ENCODE measurements at places on chromosomes 2 and 18.

DNA sequence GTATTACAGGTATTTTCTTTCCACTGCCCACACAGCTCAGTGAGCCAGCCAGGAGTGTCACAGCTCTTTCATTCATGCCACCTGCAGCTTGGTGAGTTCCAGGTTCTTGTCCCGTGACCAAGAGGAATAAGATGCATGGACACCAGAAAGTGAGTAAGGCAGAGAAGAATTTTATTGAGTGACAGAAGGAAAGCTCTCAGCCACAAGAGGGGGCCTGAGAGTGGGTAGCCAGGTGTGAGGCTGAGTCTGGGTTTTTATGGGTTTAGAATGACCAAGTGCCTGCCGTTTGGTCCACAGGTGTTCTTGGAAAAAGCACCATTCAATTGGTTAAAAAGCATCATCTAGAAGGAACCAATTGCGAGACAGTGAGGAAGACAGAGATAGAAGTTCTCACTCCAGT is 1097.1 kb upstream of the SLC39A10 start:
- DNase-seq = no peak

DNA sequence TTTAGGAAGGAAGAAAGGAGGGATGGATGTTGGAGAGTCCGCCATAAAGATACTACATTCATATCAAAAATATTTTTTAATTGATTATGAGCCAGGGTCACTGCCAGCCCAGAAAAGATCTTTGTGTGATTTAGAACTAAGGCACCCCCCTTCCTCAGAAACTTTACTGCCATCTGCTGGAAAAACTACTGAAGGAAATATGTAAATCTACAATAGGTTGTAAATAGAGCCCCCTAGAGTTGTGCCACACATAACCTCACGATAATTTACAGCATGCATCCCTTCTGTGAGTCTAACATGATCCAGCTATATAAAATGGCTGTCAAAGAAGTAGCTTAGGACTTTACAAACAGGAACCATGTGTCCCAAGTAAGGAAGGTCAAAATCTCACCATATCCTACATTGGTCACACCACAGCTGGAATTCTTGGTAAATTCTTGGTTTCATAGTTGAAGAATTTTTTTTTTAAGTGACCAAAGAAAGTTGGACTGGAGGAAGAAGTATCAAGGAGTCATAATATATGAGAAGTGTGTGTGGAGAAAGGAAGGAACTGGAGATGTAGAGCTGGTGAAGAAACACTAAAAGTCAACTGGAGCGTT is 152.5 kb downstream of the CYP26B1 start:
- no peak for DNase-seq

DNA sequence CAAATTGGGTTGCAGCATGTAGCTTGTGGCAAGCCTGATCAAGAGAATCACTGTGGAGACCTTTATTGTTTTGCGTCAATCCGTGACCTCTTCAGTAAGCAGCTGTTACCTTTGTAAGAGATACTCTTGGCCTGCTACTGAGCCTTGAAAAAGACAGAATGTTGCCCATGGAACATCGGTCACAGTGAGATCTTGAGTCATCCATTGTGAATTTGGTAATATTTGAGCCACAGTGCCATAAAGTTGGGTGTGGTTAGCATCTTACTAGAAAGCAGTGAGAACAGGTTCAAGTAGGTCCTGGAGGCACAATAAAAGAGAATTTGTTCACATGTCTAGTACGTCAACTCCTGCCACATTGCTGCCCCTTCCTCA is 12.7 kb upstream of the EFR3B start:
- no peak for DNase-seq

- DNase-seq = no peak
These were observed 150.3 kb downstream of the CALCRL start for GRCh38 chr2:187297801-187298200.

GRCh38 chr2:129762386-129763189 is 216.9 kb upstream of the RAB6C start:
- no peak for DNase-seq

DNA sequence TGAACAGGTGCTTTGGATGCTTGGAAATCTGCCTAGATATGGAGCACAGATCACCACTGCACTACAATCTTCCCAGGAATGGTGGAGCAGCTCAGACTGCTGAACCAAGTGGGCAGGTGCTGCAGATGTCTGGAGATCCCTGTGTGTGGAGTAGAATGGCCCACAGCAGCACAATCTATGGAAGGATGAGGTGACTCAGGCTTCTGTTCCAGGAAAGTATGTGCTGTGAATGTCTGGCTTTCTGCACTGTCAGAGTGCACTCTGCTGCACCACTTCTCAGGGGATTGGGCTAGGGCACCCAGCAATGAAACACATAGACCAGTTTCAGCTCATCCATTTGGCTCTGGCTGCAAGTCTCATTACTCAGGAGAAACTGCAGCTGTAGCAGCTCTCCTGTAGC is 865.4 kb upstream of the NXPH2 start:
- DNase-seq = no peak

DNA sequence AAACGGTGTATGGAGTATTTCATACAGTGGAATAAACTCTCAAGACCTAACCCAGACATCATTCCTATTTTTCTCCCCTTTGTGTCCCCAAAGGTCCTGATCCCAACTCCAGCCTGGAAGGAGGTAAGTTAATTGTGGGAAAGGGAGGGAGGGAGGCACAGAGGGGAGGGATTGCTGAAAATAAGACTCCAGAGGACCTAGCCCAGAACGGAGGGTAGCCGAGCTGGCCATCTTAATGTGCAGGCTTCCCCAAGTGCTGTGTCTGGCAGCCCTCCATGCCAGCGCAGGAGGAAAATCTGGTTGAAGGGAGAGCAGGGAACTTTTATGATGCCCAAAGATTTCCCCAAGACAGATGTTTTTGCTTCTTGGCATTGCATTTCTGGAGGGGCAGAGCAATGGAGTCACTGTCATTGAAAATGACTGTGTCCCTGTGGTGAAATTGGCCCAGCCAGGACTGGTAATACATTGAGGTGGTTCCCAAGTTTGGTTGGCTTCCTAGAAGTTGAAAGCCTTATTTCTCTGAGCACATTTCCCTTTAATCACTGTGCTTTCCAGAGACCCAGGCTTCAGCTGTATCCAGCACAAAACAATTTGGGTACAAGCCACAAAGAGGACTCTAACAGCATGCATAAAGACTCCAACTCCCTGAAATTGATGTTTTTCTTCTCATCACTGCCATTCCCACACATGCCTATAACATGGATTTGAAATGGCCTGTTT is 202.7 kb downstream of the AGPS start:
- DNase-seq = no peak

GRCh38 chr2:73859721-73860586 is 31.2 kb downstream of the STAMBP start:
- DNase-seq = peak; percentile 80

GRCh38 chr2:7927691-7928090 is 754.2 kb upstream of the ID2 start:
- DNase-seq = no peak

DNA sequence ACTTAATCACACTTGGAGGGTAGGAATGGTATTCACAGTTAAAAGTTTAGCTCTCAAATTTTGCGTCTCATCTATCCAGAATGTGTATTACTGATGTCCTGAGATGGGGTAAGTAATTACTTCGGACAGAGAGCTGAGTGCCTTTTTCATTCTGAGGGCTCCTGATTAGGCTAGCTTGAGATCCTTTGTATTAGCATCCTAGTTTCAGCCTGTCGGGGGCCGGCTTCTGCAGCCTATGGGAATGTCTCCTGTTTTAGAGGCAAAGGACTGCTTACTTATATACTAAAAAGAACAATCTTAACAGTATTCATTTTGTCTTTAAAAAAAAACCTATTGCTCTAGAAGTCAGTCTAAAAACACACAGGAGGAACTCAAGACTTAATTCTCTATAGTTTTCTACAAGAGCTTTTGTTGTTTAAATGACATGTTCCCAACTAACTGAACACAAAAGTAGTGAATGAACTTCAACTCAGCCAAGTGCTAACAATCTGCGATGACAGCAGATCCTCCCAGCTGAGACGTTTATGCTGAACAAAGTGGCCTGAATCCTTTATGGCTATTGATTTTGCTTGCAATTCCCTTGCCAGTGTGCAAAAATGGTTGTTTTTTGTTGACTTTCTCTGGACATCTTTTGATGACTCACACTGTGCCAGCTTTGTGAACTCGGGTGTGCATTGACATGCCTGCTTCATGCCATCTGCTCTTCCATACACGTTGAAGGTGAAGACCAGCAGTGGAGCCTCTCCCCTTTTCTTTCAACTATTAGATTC is 118.7 kb downstream of the LYPD6B start:
- no peak for DNase-seq

GRCh38 chr2:28511871-28512606 is 16.2 kb downstream of the PLB1 start:
- DNase-seq = no peak

GRCh38 chr2:184067502-184067901 is 530.8 kb upstream of the ZNF804A start:
- DNase-seq = no peak

- no peak for DNase-seq
These were observed 90.3 kb upstream of the SNTG2 start for GRCh38 chr2:860259-860855.

DNA sequence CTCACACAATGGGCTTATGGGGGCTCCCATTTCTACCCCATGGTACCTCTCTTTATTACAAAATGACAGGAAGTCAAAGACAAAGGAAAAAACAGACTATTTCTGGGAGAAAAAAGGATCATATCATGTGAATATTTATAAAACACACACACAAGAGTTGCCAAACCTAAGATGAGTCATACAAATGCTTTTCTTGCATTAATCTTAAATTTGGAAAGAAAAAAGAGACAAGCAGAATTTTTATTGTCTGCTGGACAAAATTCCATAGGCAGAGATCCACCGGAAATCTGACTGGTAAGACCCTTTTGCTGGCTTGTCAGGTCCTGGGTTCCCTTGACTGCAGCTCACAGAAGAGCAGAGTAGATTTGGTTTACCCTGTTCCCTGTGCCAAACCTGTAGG is 1732.3 kb upstream of the PIK3C3 start:
- no peak for DNase-seq

- DNase-seq = no peak
These were observed 10.4 kb downstream of the UBE2E3 start for GRCh38 chr2:180990794-180991193.

DNA sequence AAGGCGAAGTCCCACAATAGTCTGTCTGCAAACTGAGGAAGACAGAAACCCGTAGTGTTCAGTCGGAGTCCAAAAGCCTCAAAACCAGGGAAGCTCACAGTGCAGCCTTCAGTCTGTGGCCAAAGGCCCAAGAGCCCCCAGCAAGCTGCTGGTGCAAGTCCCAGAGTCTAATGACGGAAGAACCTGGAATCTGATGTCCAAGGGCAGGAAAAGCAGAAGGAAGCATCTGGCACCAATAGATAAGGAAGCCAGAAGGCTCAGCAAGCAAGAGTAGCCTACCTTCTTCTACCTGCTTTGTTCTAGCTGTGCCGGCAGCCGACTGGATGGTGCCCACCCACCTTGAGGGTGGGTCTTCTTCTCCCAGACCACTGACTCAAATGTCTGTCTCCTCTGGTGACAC is 21.8 kb downstream of the CFAP210 start:
- DNase-seq = no peak

DNA sequence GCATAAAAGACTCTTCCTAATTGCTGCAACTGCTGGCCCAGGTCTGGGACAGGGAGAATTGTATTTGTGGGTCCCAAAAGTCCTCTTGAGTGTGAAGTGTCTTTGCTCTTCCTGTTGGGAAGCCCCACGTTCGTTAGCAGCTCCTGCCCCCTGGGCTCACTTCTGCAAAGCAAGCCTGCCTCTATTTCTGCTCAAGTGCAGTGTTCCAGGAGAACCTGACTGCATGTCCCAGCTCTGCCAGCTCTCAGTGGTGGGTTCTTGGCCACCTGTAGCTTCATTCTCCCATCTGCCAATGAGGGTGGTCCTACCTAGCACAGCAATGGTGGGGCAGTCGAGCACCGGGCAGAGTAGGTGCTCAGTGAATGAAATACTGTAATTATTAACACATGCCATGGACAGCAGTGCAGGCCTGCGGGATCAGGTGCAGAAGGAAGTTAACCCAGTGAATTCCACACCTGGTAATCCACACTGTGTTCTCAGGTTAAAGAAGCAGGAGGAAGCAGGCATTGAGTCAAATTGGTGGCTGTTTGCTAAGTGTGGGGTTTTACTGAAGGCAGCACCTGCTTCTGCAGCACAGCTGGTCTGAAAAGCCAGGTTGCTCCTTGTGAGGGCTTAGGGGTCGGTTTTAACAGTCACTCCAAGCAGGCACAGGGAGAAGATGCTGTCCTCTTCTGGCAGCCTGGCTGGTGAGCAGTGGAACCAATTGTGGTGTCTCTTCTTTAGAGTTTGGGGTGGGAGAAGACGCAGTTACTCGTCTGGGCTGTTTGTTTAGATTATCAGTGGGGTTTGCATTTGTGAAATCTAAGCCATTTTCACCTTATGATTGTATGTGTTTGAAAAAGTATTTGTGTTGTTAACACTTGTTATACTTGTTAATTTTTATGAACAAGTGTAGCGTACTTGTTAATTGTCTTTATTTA is 54.3 kb downstream of the DGKD start:
- no peak for DNase-seq

DNA sequence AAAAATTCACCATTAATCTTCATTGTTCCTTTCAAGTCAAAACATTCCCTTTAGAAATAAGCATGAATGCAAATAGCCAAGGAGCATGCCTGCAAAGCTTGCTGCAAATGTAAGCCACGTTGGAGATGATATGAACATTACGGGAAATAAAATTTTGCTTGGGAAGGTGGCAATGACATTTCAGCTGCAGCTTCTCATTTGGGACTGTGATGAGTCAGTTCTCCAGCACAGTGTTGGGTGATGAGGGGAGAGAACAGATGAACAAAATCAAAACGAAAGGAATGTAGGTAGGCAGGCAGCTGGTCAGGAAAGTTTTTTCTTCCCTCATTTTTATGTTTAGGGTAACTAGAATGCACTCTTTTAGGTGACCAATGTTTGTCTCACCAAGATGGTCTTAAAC is 65.3 kb upstream of the CHRNA1 start:
- DNase-seq = no peak

- DNase-seq = no peak
These were observed 70.8 kb upstream of the GATA6 start for GRCh38 chr18:22098563-22098989.

- no peak for DNase-seq
These were observed 6.6 kb downstream of the OTOF start for GRCh38 chr2:26471289-26471688.
